ENCODE measurements at places on chromosomes 3 and 15.

DNA sequence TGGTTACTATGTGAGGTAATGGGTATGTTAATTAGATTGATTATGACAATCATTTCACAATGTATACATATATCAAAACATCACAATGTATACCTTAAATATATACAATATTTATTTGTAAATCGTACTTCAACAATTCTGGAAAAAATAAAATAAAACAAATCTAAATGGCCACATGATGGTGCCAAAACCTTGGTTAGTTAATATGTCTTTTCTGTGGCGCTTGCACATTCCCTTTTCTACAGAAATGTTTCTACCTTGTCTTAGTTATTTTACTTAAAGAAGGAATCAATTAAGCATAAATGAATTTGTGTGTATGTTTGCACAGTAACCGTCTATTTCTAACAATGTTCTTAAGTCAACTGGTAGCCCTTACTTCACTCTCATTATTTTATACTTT, 53.4 kb downstream of the OXSM start:
- DNase-seq = peak; percentile 26

DNA sequence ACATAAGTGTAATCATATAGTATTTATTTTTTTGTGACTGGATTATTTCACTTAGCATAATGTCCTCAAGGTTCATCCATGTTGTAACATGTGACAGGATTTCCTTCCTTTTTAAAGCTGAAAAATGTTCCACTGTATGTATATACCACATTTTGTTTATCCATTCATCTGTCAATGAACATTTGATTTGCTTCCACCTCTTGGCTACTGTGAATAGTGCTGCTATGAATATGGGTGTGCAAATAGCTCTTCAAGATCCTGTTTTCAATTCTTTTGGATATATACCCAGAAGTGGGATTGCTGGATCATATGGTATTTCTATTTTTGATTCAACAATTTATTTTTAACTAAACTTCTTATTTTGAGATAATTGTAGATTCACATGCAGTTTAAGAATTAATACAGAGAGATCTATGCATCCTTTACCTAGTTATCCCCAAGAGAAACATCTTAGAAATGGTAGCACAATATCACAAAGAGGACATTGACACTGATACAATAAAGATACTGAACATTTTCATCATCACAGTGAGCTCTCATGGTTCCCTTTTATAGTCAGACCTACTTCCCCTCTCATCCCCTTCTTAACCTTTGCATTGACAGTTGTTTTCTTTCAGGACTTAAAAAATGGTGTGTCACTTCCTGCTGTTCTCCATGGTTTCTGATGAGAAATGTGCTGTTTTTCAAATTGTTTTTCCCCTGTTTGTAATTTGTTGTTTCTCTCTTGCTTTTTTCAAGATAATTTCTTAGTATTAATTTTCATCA, 90.1 kb downstream of the SATB1 start:
- no peak for DNase-seq

- no peak for DNase-seq
Observed at GRCh38 chr3:119300991-119301391, 6.8 kb downstream of the ARHGAP31 start.

DNA sequence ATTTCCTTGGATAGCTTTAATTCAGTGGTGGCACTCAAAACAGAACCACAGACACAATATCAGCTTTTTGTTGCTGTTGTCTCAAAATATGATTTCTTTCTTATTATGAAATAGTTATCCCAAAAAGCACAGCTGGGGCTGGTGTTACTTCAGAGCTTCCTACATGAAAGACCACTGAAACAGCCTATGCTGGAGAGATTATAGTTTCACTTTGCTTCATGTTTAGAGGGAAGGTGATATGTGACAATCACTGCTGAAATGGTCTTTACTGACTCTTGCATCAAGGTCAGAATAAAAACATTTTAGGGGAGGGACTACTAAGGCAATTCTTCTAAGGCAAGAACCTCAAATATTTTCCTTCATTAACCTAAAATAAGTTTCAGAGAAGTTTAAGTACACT, 190.7 kb downstream of the TNIK start:
- no peak for DNase-seq

DNA sequence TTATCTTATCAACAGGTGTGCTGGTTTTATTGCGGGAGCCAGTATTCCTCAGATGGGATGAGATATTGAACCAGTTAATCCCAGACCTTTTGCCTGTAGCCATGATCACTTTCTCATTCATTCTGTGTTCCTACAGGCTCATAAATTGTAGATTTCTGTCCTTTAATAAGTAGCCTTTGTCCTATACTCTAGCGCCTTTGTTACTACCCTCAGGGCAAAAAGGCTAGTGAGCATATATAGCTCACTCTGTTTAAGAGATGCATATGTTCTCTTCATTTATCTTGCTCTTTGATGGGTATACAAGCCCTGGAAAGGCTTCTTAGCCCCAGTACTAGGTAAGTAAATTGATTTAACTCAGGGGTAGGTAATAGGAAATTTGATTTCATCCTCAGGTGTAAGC, 95.1 kb downstream of the OXSM start:
- no peak for DNase-seq

DNA sequence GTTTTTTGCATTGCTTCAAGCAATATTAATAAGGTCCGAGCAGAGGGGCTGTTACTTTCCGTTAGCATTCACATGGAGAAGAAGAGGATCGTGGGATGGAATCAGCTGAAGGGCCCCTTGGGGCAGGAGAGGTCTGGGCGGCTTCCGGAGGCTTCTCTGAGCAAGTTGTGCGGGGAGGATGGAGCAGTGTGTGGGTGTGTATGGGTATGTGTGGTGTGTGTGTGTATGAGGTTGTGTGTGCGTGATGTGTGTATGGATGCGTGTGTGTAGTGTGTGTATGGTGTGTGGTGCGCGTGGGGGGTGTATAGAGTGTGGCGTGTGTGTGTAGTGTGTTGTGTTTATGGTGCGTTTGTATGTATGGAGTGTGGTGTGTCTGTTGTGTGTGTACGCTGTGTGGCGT, 25.8 kb downstream of the GABRA5 start:
- no peak for DNase-seq
